Myocyte (in vitro differentiated cells): ENCODE measurements at places on chromosomes 11 and 22. TPM values are rescaled to one million over a fixed set of nuclear protein-coding genes. Genes with fewer than 3 reads are reported as not detected.

DNA sequence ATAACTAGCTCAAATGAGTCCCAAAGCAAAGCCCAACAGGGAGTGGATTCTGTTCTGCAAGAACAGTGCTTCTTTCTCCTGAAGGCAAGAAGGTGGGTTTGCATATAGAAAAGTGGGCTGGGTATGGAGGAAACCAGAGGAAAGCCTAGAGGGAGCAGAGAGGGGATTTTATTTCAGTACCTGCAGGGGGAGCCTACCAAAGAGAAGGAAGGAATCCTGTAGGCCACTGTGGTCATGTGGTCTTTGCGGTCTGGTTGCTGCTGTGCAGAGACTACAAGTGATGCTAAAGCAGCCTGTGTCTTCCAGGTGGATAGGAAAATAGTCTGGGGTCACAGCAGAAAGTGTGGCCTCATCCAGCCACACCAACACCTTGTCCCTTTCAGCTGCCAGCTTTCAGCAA is 33.2 kb upstream of the ZBTB16 start:
- no peak for DNase-seq

DNA sequence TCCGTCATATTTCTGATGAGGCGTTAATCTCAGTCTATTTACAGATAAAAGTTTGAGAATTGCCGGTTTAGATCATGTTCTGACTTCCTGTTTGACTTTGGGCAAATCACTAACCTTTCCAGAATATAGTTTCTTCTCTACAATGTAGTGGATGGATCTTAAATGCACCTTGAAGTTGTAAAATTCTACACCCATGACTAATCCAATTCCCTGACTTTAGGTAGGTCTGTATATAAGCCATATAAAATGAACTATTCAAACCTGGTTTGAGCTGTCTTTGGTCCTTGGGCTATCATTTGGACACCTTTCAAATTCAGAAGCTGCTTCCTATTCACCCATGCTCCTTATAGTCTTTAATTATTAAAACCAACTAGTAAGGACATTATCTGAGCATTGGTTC is 52.2 kb upstream of the BLID start:
- no peak for DNase-seq

DNA sequence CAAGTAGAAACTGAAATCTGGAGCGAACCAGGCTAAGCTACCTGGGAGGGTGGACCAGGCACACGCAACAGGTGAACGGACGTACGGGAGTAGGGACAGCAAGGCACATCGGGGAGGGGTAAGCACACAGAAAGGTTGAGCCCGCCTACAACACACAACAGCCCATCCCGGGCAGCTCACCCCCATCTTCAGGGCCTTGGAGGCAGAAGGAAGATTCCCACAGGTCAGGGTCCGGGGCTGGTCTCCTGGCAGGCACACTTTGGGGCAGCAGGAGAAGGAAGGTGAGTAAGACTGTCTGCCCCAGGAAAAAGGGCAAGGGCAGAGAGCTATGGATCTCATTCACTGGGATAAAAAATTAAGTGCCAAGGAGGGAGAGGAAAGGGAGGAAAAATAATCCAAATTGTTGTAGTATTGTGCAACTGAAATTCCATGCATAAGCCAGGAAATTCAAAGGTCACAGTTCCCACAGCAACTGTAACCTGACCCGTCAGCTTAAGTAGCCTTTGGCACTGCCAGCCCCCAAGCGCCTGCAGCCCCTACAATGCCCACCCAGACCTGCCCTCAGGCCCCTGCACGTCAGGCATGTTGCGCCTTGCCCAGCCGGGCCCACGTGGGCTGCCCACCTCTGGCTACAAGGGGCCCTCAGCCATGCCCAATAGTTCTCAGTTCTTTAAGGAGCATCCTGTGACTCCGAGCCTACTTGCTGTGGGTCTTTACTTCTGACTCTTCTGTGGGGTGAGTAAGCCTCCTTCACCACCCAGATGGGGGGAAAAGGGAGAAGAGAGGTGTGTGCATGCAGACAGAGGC is 51.8 kb downstream of the MICAL3 start:
- DNase-seq: peak; percentile 69

GRCh38 chr22:24124247-24124646 is 57.0 kb upstream of the SUSD2 start:
- DNase-seq: no peak

GRCh38 chr11:6419009-6419631 is at the start of gene APBB1:
TSS of gene APBB1 (minus strand) at chr11:6419094. CDS start at chr11:6411347, 7,747 bp downstream.
- DNase-seq: peak; percentile 52

DNA sequence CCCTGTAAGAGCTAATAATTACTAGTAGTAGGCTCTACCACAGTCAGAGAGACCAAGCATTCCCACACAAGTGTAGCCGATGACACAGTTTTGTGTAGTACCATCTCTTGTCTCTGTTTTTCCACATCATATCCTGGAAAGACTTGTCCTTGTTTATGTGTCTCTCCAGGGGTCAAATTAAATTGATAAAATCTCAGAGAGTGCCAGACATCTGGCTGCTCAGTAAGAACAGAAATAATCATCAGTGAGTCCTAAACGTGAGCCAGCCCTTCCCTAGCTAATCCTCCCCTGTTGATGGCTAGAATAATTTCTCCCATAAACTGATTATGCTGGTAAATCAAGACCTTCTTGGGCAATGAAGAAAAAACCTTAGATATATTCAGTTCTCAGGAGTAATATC is 111.4 kb upstream of the GRAMD1B start:
- DNase-seq: no peak

GRCh38 chr11:23494981-23495380 is 634.7 kb upstream of the CCDC179 start:
- DNase-seq: no peak

DNA sequence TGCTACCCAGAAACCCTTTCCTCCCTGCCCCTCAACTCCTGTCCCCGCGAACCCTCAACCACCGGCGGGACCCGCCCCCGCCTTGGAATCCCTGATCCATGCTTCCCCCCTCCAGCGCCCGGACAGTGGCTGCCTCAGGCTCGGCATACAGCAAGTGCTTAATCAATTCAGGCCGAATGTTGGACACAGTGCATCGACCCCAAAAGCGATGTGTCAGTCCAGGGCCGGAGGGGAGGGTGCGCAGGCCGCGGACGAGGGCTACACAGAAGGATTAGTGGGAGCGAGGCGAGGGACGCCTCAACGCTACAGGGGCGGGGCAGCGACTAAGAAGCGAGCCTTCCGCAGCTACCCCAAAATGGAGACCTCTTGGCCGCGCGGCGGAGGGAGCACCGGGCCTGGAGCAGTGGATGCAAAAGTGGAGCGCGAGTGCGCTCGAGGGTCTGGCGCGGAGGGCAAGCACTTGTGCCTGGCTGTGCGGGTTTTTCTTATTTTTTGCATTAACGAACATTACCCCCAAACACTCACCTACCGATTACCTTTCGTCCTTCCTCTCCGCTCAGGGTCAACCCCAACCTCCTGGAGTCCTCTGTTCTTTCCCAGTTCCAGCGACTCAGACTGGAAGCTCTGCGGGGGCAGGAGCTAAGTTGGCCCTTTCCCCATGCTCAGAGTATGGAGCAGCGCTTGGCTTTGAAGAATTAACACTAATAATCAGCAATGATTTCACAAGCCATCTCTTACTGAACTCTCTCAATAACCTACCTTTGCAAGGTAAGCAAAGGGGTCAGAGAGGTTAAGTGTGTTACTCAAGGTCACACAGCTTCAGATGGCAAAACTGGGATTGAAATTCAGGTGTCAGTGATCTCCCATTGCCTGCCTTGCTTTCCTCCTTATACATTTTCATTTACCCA is 30.0 kb upstream of the WNT11 start:
- peak; percentile 77 for DNase-seq

DNA sequence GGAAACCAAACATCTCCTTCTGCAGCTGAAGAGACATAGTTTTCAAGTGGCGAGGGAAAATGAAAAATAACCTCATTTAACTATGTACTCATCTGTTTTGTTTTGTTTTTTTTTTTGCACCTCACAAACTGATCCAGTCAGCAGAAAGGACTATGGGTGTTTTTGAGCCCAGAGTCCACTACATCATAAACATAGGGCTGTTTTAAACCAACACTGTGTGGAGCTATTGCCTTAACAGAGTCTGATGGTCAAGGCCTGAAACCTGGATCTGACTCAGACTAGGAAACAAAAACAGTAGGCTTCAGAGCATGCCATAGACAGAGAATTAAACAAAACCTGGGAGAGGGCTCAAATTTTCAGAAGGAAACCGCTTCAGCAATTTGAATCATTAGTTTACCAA is 99.3 kb upstream of the FSHB start:
- peak; percentile 8 for DNase-seq

DNA sequence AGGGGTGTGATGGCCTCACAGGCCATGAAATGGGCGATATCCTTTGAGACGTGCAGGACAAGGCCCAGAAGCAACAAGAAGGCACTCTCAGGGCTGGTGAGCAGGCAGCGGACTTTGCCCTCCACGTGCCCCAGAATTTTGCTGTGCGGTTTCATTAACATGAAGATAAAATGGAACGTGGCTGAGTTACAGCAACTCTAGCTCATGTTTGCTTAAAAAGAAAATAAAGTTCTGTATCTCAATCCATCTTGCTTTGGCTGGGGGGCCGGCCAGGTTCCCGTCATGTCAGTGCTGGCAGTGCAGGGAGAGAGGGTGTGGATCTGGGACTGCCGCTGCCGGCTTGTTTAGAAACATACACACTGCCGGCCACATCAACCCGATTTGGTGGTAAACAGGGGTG is 370.1 kb downstream of the OPCML start:
- DNase-seq: no peak

DNA sequence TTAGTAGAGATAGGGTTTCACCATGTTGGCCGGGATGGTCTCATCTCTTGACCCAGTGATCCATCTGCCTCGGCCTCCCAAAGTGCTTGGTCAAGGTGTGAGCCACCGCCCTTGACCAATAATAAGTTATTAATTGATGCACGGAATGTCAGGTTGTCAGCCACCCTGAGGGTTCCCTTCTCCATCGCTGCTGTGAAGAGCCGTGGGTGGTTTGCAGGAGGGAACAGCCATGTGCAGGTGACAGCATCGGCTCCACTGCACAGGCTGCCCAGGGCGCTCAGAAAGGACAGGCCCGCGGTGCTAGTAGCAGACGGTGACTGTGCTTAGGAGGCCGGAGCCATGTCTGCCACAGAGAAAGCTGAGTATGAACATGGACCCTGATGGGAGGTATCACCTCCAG is 814.0 kb downstream of the BRD1 start:
- DNase-seq: no peak

The SLC35C1 gene
- 6.4 and 6.9 TPM in 2 replicates for total RNA-seq

The UBASH3B gene
- 8.8 and 13.1 TPM in 2 replicates for total RNA-seq

The C11orf86 gene
- total RNA-seq: not detected in 2 replicates

The TMPRSS13 gene
- total RNA-seq: not detected in 2 replicates

The ACRV1 gene
- 0.21 TPM in 1 of 2 replicates, not detected in the other for total RNA-seq

The OR52I1 gene
- not detected in 2 replicates for total RNA-seq

The GSTT2 gene
- 1.7 TPM in 1 of 2 replicates, not detected in the other for total RNA-seq
